ENCODE measurements at places on chromosomes 2 and 18.

GRCh38 chr2:38617301-38617700 lies 14.6 kb upstream of the HNRNPLL start:
- DNase-seq: no peak

- DNase-seq: peak; percentile 76
Measured at GRCh38 chr2:101152272-101153076, 1.3 kb upstream of the TBC1D8 start.

- DNase-seq: no peak
Measured at GRCh38 chr2:74181739-74182138, 3.1 kb upstream of the MOB1A start.

- DNase-seq: peak; percentile 45
Measured at GRCh38 chr2:178403671-178404306, 47.2 kb downstream of the PRKRA start.

DNA sequence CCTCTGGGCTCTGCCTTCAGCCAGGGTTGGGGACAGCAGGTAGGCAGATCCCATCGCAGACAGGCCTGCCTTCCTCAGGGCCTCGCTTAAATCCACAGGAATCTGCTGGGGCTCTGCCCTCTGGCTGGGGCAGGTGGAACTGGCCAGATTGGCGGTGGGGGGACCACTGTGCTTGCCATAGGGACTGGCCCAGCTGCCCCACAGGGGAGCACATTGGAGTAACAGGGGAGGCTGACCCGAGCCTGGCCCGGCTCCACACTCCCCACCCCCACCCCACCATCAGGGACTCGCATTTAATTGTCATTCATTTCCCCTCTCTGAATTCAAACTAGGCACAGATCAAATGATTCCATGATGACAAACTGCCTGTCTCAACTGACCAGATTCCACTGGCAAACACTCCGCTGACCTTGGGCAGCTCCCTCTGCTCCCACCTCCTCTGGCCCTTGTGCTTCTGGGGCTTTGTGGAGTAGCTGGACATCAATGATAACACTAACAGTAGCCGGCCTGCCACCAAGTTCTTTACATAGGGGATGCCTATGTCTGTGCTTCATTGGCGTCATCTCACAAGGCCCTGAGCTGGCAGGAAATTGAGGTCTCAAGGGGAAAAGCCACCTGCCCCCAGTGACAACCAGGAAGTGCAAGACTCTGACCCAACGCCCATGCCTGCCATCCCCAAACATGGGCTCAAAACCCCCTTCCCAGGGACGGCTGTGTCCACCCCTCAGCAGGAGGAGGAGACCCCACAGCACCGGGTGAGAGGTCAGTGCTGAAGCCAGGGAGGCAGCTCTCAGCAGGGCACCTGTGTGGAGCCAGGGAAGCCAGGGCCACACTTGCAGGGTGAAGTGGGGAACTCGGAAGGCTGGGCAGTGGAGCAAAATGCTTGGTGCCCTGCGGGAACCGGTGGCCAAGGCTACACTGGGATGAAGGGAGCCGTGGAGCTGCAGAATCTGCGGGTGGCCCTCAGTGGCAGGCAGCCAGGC lies 2.1 kb upstream of the B3GNT7 start:
- no peak for DNase-seq

DNA sequence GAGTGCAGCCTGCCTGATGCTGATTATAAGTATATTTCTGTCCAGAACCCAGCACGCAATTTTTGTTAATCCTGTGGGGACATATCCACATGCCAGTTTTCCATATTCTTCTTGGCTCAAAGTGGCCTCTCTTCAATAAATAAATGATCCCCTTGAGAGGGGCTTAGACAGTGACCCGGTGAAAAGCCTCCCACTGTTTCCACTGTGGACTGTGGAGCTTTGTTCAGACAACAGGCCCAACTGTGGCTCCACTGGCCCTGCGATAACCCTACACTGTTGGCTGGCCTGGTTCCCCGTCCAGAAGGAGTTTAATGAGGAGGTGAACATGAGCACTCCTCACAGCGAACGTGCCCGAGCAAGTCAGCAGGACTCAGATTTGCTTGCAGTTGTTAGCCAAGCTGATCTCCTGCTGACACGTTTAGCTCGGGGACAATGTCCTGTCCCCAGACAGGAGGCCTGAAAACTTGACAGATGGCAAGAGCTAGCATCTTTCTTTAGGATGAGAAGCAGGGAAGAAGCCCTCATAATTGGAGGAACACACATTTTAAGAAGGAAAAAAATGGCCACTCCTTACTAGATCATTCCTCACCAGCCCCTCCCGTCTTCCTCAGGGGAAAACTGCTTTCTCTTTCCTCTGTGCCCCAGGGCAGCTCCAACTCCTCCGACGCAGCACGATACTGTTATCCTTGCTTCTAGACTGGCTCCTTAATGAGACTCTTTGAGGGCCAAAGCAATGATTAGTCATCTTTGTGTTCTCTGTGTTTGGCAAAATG lies 20.0 kb upstream of the MTCL1 start:
- DNase-seq: no peak

DNA sequence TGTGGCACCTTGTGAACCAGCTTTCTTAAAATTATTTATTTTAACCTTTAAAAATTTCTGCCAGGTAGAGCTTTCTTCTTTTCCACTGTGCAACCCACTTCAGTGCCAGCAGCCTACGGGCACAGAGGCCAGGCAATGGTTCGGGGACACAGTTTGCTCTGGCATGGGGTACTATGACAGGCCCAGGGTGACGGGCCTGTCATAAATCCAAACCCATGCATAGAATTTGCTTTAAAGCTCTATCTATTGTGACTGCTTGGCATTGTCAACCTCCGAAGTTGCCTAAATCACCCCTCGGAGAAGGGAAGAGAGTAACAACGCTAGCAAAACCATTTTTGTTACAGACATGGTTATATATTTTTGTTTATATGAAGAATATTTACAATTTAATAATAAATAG lies 1.5 kb downstream of the ODC1 start:
- DNase-seq: no peak

- no peak for DNase-seq
Measured at GRCh38 chr2:182068811-182069210, 83.2 kb downstream of the PPP1R1C start.

GRCh38 chr2:65553504-65554074 lies 121.2 kb upstream of the SPRED2 start:
- no peak for DNase-seq

GRCh38 chr18:78126106-78126505 lies 853.5 kb upstream of the SALL3 start:
- no peak for DNase-seq

DNA sequence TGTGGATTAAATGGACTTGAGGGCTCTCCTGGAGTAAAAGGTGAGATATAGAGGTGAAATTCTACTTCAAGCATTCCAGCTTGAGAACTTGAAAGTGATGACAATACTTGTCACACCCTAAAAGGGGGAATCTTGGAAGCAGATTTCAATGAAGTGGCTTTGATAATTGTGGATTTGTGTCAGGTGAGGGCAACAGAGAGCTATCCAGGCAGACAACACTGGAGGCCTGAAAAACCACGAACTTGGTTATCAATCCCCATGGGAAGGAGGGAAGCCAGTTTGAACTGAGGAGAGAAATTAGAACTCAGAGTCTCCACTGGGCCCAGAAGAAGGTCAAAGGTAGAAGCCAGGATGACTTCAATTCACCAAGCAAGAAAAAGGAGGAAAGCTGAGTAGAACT lies 263.9 kb downstream of the FIGN start:
- DNase-seq: peak; percentile 13

GRCh38 chr2:99878581-99879350 lies 263.6 kb downstream of the AFF3 start:
- DNase-seq: no peak

GRCh38 chr18:72727038-72727655 lies 140.6 kb downstream of the NETO1 start:
- DNase-seq: no peak

- DNase-seq: no peak
Measured at GRCh38 chr18:6174983-6175745, 239.5 kb downstream of the L3MBTL4 start.

DNA sequence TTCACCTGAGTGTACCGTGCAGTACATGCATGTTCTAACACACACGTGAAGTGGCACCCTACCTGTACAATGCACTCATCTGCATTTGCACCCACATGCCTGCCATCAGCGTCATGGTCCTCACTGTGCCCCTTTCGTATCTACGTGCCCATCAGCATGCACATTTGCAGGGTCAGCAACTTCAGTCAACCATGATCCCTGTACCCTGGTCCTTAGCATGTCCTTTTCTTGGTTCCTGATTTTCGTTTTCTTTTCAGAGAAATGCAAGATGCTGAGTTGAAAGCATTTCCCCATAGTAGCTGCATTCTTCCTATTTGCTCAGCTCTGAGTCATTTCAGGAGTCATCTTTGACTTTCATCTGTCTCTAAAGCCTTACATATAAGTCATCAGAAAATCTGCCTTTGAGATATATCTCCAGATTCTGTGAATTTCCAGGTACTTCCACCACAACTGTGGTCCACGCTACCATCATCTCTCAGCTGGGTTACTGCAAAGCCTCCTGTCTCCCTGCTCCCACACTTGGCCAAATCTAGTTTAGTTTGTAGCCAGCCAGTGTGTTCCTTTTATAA lies 14.7 kb upstream of the PUM2 start:
- DNase-seq: peak; percentile 85

- DNase-seq: no peak
Measured at GRCh38 chr2:191565647-191566198, 112.2 kb upstream of the NABP1 start.

- no peak for DNase-seq
Measured at GRCh38 chr2:236748385-236748784, 178.8 kb downstream of the ACKR3 start.

GRCh38 chr18:46867367-46868143 lies 49.8 kb downstream of the PIAS2 start:
- DNase-seq: no peak

GRCh38 chr2:163553601-163554000 lies 182.2 kb downstream of the FIGN start:
- DNase-seq: no peak

DNA sequence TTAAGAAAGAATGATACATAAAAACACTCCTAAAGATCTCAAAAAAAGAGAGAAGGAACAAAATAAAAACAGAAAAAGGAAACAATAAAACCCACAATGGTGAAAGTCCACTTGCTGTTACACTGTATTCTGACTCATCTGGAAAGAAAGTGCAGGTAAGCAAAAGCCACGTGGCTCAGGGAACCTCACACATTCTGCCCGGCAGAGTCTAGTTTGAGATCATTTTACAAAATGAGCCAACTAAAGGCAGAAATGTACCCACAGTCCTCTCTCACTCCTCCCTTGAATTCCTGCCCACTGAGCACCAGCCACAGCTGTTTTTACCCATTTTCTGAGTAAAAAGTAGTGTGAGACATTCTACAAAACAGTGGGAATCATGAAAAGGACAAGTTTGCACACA lies 10.0 kb downstream of the KCNH7 start:
- no peak for DNase-seq

DNA sequence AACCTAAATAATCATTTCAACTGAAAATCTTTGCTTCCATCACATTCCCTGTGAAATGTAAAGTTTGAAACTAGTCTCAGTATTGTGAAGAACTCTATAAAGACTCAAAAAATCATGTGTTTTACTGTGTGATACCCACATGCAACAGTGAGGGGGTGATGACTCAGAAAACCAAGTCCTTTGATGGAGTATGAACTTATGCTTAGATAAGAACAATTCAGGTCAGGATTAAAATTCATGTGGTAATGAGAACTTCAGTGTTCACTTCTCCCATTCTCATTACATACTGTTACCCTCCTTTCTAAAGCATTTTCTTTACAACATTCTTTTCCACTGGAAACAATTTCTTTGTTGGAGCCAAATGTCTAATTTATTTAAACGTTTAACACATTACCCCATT lies 360.2 kb downstream of the FSIP2 start:
- DNase-seq: no peak

- peak; percentile 97 for DNase-seq
Measured at GRCh38 chr2:240433973-240434727, 1.3 kb upstream of the GPC1 start.

GRCh38 chr18:45690975-45691815 lies 32.8 kb upstream of the SLC14A1 start:
- DNase-seq: peak; percentile 61

DNA sequence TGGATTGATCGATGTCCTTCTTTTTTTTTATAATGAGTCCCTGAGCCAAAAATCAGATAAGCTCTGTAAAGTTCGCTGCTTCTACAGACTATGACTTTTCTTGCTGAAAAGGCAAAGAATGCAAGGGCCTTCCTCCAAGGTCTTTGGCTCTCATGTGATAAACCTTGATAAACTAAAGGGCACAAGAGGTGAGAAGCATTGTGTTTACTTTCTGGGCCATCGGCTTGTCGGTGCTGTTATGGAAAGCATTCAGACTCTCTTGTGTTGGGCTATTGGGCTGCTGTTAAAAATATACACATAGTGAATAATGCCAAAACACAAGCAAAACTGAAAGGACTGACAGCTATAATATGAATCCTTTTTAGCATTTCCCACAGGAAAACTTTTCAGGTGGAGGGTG lies 472.4 kb upstream of the SPHKAP start:
- no peak for DNase-seq

GRCh38 chr2:168997794-168998193 lies 33.3 kb downstream of the ABCB11 start:
- no peak for DNase-seq

DNA sequence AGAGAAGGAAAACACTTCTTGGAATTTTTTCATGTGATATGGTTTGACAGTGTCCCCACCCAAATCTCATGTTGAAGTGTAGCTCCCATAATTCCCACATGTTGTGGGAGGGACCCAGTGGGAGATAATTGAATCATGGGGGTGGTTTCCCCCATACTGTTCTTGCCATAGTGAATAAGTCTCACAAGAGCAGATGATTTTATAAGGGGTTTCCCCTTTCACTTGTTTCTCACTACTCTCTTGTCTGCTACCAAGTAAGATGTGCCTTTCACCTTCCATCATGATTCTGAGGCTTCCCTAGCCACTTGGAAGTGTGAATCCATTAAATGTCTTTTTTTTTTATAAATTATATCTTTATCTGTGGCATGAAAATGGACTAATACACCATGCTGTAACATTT lies 250.7 kb downstream of the LPIN1 start:
- no peak for DNase-seq

GRCh38 chr2:201972621-201973255 lies 60.9 kb upstream of the FZD7 start:
- no peak for DNase-seq

GRCh38 chr18:78523850-78524249 lies 455.8 kb upstream of the SALL3 start:
- DNase-seq: no peak

- no peak for DNase-seq
Measured at GRCh38 chr18:73283032-73283431, 415.2 kb upstream of the NETO1 start.

- DNase-seq: no peak
Measured at GRCh38 chr18:51361130-51361860, 163.8 kb upstream of the MEX3C start.

- no peak for DNase-seq
Measured at GRCh38 chr2:222736924-222737323, 65.5 kb downstream of the MOGAT1 start.

GRCh38 chr2:70674636-70675430 lies 93.2 kb downstream of the ADD2 start:
- DNase-seq: no peak

DNA sequence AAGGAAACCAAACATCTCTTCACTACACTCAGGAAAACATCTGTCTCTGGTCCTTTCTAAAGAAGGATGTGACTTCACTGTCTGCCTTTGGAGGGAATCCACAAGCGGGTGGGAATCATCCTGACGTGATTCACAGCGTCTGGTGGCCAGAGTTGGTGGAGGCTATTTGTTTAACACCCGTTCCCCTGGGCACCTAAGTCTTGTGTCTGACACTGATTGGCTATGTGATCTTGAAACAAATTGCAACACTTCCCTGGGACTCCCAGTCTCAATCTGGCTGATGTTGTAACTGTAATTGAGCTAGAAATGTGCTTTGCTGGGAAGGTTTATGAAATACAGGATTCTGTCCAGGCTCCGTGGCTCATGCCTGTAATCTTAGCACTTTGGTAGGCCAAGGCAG lies 28.8 kb upstream of the SIX3 start:
- peak; percentile 32 for DNase-seq

Data from HCEC 1CT (cell line).